ENCODE measurements at places on chromosomes 2 and 18. TPM values are rescaled to one million over a fixed set of nuclear protein-coding genes. Genes with fewer than 3 reads are reported as not detected.

GRCh38 chr2:226031647-226032501, 632.4 kb downstream of the NYAP2 start:
- H3K4me3 ChIP-seq = peak overlapping the region; percentile 83
- peak overlapping the region; percentile 95 for H3K27ac ChIP-seq
- H3K36me3 ChIP-seq = no peaks in the 10 kb centered on the region
- H3K27me3 ChIP-seq = no peaks in the 10 kb centered on the region
- peaks cover 26% of the 10 kb centered on the region for H3K4me1 ChIP-seq

DNA sequence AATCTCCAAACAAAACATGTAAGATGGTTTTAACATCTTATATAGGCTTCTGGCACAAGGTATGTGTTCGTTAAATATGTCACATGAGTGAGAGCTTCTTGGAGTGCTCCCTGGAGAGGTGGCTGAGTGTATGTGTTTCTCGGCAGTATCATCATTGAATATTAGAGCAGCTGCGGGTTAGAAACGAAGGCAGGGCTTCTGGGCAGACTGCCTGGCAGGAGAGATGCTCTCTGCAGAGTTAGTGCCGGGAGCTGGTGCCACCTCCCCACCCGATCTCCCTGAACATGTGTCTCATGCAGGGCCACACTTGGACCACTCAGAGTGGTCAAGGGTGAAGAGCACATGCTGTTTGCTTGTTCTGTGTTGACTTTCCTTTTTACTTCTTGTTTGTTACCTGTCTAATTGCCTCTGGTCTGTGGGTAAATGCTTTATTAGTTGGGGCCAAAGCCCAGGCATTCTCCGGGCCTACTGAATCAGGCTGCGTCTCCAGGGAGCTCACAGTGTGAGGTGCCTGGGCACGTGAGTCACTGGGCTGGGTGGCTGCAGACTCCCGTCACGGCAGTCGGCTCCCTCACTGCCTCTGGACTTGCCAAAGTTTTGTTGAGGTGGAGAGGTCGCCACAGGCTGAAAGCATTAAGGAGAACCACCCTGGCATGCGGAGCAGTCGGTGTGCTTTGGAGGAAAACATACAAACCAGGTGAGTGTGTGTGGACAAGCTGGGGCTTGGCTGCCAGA, 246.6 kb downstream of the FHOD3 start:
- H3K36me3 ChIP-seq = no peaks in the 10 kb centered on the region
- no peak overlapping the region for H3K27ac ChIP-seq
- H3K4me3 ChIP-seq = no peak overlapping the region
- DNase-seq = no peak
- H3K4me1 ChIP-seq = no peaks in the 10 kb centered on the region

DNA sequence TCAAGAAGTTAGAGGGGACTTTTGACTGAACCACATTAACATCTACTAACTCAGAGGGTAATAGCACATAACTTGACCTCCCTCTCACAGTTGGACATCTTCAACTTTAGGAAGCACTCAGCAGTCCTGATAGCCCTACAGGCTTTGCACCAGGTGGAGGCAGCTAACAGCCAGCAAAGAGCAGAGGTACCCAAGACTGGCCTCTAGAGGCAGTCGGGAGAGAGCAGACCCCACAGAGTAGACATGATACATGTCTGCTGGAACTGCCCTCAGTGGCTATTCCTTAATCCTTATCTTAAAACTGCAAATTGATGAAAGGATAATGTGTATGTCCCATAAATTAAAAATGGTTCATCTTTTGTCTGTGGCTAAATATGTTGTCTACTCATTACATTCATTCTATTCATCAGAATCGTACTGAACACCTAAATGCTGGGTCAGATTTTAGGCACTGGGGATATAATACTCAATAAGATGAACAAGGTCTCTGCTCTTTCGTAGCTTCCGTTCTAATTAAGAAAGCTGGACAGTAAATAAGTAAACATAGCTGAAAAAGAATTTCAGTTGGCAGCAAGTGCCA, 49.8 kb downstream of the CAB39 start:
- H3K27me3 ChIP-seq = no peaks in the 10 kb centered on the region
- DNase-seq = peak; percentile 54
- H3K4me3 ChIP-seq = no peak overlapping the region

IL1F10 gene
- not detected for total RNA-seq

SPP2 gene
- not detected for total RNA-seq

RESP18 gene
- total RNA-seq = not detected

ERFE gene
- total RNA-seq = 6.3 TPM

HOXD13 gene
- not detected for total RNA-seq

ASXL3 gene
- 0.35 TPM for total RNA-seq
